AG09309 (cell line): ENCODE measurements at places on chromosomes 2 and 18.

- DNase-seq: no peak
Observed at GRCh38 chr18:49024804-49025421, 74.1 kb upstream of the SMAD7 start.

DNA sequence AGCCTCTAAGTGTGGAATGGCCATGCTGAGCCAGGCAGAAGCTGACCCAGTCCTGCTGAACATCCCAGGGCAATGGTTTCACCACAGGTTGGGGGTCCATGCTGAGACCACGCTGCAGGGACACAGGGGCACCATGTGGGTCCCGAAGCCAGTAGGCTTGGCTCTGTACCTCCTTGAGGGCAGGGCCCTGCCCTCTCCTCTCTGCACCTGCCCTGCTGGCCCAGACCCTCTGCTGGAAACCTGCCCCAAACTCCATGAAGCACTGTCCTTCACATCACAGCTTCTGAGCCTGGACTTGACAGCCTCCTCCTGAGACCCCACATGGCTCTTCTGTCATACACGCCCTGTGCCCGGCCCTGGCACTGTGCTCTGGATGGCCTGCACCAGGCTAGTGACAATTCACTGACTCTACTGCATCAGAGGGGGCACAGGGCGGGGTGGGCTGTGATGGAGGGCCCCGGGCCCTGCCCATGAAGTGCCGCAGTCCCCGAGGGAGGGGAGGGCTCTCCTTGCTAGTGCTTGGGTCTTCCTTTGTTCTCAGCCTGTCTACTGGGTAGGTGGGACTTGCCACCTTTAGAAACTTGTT, 24.7 kb downstream of the HS6ST1 start:
- no peak for DNase-seq

DNA sequence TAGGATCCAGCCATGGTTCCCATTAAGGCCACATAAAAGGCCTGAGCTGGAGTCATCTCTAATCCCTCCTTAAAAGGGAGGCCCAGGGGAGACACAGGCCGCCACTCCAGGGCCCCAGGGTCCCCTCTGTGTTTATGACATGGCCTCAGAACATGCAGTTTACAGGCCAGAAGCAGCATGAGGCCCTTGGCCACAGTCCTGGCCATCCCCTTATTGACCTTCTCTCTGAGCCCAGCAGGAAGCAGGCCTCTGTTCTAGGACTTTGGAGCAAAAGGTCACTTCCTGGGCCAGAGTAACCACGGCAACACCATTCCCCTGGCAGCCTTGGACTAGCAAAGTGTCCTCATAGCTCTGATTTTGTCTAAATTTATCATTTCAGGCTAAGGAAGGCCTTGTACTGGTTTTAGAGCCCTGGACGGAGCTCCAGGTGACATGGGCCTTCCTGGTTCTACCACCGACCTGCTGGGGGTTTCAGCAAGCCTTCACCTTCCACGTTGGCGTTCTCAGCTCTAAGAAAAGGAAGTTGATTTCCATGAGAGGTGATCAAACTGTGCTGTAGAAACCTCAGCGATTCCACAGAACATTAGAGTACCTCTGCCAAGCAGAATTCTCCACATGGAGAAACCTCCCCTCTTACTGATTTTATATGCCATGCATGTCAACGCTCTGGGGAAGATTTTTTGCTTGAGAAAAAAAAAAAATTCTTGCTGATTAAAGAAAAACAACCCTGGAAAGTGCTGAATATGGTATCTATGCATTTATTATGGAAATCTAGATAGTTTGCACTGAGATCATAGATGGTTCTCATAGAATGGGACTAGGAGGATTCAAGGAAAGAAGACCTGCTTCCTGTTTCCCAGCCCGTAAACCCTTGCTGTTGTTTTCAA, 53.7 kb downstream of the HS1BP3 start:
- DNase-seq: no peak

DNA sequence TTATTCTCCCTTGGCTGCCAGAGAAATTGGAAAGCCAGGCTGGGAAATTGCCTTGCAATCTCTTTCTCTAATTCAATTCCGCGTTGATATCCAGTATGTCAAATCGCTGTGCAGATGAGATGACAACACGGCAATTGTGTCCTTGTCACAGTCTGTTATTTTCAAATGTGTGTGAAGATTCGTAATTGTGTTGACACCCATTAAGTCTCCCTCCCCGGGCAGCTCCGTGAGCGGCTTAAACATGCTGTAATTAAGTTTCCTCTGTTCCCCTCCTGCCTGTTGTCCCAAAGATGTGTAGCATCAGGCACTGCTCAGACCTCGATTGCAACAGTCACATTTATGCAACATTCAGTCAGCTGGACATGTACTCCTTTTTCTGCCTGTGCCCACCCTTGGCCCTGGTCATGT, 209.5 kb downstream of the LPIN1 start:
- DNase-seq: no peak

DNA sequence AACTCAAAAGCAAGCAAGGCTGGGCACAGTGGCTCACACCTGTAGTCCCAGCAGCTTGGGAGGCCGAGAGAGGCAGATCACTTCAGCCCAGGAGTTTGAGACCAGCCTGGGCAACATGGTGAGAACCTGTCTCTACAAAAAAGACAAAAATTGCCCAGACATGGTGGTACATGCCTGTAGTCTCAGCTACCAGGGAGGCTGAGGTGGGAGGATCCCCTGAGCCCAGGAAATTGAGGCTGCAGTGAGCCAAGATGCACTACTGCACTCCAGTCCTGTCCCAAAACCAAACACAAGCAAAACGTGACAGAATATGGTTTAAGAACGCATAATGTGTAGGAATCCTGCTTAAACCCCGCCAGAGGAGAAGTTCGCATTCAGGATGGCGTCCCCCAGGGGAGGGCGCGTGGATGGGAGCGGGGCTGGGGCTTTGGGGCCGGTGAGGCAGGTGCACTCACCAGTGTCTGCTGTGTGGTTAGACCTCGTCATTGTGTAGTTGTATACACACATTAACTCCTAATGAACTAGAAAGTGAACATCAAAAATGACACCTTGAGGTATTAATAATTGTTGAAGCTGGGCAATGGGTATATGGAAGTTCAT, 5.4 kb downstream of the COLEC11 start:
- DNase-seq: no peak

GRCh38 chr2:43507137-43507536, 88.7 kb downstream of the THADA start:
- no peak for DNase-seq

- no peak for DNase-seq
Observed at GRCh38 chr2:240967681-240968621, 30.5 kb upstream of the SNED1 start.
